ENCODE measurements at places on chromosomes 5 and 9.

DNA sequence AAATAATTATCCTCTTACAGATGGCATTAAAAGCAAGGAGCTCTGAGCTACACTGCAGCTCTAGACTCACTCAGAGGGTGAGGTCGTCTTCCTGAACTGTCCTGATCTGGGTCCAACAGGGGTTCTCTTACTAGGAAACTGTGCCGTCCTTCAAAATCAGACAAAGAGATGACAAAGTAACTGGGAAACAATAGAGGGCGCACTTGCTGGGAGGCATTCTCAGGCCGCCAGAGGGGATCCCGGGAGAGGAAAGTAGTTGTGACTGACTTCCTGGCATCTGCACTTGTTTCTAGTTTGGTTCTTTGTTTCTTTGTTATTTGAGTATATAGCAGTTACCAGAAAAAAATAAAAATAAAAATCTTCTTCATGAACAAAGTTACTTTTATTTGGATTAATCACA lies 142.9 kb upstream of the MSX2 start:
- no peak for DNase-seq

DNA sequence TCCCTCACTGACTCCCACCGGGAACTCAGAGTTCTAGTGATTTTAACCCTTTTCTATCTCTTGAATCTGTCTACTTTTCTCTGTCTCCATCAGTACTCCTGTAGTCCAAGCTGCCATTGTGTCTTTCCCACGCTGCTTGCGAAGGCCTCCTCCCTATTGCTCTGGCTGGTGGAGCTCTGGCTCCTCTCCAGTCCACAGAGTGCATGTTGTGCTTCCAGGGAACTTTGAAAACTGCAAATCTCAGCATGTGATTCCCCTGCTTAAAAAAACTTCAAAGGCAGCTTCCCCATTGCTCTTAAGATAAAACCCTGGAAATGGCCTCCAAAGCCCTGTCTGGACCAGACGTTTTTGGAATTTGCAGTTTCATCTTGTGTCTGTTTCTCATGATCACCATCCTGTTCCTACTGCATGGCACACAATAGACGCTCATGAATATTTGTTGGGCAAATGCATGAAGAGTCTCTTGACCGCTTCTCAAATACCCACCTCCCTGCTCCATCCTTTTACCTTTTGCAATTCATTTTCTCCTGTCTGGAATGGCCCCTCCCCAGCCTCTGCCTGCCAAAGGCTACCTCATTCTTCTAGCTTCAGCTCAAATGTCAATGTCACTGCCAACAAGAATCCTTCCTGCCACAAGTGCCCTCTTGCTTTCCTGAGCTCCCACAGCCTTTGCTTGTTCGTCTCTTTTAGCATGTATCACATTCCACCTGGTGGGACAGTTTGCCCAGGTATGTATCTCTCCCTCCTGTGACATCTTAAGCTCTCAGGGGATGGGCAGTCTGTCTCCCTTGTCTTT lies 293.2 kb downstream of the ARHGAP26 start:
- DNase-seq = no peak

DNA sequence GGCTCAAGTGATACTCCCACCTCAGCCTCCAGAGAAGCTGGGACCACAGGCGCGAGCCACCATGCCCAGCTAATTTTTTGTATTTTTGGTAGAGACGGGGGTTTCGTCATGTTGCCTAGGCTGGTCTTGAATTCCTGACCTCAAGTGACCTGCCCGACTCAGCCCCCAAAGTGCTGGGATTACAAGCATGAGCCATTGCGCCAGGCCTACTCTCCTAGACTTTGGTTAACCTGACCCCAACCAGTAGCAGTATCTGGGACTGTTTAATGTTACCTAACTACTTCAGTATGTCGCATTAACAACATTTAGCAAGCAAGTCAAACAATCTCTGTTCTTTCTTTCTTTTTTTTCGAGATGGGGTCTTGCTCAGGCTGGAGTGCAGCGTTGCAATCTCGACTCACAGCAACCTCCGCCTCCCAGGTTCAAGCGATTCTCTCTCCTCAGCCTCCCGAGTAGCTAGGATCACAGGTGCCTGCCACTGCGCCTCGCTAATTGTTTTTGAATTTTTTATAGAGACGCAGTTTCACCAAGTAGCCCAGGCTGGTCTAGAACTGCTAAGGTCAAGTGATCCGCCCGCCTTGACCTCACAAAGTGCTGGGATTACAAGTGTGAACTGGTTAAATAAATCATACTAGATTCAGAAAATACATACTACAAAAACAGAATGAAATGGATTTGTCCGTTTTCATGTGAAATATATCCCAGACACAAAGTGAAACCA lies 2.0 kb downstream of the AK3 start:
- no peak for DNase-seq

DNA sequence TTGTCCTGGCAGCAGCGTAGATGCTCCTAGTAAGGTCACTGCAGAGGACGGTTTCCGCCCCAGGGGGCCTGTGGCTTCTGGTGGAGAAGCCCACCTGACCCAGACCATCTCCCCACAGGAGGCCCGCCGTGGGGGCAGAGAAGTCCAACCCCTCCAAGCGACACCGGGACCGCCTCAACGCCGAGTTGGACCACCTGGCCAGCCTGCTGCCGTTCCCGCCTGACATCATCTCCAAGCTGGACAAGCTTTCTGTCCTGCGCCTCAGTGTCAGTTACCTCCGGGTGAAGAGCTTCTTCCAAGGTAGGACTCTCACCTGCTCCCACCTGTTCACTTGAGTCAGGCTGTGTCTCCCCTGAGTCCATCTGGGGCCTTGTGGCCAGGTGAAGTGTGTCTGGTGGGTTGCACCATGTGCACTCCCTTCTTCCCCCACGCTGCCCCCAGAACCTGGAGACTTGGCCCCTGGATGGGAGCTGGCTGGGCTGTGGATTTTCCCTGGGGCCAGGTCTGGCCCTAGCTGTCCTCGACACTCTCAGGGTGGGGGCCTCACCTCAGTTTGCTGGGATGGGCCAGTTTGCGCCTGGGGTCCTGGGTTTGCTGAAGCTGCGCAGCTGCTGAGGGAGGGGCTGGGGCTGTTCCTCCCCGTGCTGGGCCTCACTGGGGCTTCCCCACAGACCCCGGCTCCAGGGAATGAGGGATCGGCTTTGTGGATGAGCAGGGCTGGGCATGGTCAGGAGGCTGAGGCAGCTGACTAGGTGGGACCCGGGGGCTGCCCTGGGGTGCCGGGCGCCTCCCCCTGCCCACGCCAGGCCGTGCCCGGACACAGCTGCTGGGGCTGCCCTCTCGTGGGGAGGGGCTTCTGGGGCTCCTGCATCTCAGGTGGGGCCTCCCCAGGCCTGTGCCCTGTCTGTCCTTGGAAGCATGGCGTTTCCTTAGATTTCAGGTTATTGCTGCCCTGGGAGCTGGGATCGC lies 32.4 kb downstream of the AHRR start:
- DNase-seq = no peak

DNA sequence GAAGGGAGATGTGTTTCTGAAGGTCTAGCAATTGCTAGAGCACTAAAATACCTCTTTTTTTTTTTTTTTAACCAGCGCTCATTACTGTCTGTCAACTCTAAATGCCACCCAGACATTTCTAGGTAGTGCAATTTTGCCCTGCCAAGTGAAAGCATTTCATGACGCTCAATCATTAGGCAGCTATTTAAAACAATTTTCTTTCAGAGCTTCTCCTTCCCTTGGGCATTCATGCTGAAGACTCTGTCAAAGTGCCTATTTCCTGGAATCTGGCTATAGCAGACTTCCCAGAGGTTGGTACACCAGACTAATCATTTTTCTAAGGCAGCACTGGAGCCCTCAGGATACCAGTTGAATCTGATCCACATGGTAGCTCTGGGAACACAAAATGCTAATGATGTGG lies 97.0 kb upstream of the ANKRD55 start:
- no peak for DNase-seq

DNA sequence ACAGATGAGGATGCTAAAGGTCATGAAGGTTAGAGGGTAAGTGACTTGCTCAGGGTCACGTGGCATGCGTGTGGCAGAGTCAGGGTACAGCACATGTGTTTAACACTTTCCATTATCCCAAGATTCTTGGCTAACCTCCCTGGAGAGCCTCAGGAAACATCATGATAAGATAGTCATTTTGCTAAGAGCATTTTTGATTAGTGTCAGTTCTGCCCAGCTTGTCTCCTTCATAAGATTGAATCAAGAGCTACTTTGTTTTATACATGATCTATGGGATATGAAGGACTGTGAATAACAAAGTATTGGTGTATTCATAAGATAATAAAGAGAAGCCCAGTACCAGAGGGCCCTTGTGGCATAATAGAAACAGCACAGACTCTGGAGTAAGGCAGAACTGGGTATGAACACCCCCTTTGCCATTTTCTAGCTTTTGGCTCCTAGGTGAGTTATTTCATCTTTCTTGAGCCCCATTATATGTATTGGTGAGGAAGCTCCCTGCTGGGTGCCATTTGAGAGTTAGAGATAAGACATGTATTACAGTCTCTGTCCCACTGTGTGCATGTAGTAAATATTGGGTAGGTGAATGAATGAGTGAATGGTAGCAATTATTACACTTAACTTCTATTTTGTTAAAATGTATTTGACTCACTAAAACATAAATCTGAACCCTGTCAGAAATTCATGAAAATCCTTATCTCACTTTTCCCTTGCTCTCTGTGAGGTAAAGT lies 16.1 kb downstream of the PTPDC1 start:
- DNase-seq = no peak

GRCh38 chr5:53095217-53095616 lies 14.3 kb downstream of the MOCS2 start:
- DNase-seq = no peak

GRCh38 chr9:35697486-35697885 lies 7.8 kb upstream of the TPM2 start:
- no peak for DNase-seq

DNA sequence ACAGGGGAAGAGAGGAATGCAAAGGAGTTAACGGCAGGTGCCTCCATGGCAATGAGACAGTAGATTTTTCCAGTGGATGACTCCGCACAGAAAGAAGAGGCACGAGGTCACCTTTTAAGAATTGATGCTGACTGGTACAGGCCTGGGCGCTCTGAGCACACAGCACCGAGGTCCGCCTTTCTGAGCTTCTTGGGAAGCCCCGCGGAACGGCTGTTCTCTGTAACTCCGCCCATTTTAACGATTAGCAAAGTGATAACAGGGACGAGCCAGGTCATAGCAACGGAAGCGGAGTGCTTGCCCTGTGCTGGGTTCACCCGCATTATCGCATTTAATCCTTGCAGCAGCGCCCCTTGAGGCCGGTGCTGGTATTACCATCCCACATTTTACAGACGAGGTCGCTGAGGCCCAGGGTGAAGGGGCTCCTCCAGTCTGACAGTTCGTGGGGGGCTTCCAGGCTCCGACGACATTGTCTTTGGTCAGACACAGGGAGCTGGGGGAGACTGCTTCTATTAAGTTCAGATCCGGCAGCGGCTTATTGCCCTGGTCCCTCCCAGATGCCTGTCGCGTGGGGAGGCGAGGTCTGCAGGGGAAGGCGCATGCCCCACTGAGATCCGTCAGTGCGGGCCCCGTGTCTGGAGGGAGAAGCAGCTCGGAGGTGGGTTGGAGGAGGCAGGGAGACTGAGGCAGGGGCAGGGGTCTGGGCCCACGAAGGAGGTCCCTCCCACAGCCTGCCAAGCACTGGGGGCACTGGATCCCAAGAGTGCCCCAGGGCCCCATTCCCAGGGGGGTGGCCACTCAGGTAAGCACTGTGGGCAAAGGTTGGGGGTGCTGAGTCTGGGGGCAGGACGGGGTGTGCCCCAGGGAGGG lies 22.3 kb upstream of the HMCN2 start:
- peak; percentile 77 for DNase-seq

DNA sequence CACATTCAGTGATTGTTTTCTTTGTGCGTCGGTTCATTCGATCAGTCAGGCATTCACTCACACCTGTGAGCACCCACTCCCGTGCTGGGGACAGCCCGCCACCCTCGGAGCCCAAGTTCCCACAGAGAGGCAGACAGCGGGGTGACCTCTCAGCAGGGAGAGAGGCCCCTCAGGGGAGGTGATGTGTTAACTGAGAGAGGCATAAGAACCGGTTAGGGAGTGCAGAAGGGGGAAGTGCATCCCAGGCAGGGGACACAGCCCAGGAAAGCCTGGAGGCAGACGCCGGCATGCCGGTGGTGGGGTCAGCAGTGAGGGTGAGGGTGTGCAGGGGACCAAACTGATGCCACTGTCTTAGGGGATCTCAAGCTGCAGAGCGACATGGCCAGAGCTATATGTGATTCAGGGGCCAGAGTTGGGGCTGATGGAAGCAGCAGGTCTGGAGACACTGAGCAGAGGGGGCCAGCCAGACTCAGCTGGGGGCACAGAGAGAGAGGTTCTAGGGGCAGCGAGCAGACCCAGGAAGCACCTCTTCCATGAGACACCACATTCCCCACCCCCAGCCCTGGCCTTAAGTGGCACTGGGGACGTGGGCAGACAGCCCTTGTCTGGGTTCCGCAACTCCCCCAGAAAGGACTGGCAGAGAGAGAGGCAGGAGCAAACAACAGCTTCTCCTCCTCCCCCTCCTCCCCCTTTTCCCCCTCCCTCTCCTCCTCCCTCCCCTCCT lies 35.9 kb downstream of the HK3 start:
- DNase-seq = no peak

- DNase-seq = no peak
These were observed 230.1 kb downstream of the PBX3 start for GRCh38 chr9:125977223-125977622.

GRCh38 chr5:169006842-169007790 lies 293.8 kb downstream of the SLIT3 start:
- DNase-seq = no peak

DNA sequence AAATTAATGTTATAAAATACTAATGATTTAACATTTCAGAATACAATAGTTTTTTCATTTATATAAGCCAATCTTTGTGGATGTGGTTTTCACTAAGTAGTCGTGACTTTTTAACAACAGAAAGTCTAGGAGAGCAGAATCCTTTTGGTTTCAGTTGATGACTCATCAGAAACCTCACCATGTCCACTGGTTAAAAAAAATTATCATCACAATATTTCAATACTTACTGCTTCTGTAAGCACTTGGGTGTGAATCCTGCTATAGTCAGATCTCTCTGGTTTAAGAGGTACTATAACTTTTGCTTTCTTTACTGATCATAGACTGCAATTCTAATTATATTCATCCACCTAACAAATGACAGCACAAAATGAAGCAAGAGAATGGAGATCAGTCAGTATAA lies 77.2 kb downstream of the MRPS30 start:
- DNase-seq = no peak

DNA sequence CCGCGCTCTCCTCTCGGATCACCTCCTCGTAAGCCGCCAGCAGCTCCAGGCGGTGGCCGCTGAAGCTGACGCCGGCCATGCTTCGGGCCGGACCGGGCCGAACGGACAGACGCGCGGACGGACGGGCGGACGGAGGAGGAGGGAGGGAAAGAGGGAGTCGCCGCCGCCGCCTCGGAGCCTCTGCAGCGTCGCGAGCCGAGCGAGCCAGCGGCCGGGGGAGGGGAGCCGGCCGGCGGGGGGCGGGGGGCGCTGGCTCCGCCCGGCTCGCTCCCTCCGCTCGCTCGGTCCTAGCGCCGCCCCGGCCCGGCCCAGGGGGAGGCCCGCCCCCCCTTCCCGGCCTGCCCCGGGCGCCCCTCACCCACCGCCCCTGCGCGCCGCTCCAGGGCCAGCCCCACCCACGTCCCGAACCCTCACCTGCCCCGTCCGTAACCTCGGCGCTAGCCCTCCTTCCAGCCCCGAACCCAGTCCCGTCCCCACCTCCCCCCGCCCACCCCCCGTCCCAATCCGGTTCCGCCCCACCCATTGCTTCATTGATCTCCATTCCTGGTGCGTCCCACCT lies at the start of gene DBN1:
Gene DBN1 (minus strand): TSS at position 192 of the 559 bp plus-strand sequence. CDS start 113 bp downstream, at position 79.
- no peak for DNase-seq

- no peak for DNase-seq
These were observed 26.6 kb downstream of the DYNC2I2 start for GRCh38 chr9:128629852-128630545.

GRCh38 chr5:140317859-140318258 lies 15.0 kb upstream of the PFDN1 start:
- no peak for DNase-seq

GRCh38 chr5:68946728-68947127 lies 147.1 kb upstream of the SLC30A5 start:
- DNase-seq = no peak
